Mammary epithelial cell (primary cell): ENCODE measurements at places on chromosomes 11 and 22. TPM values are rescaled to one million over a fixed set of nuclear protein-coding genes. Genes with fewer than 3 reads are reported as not detected.

GRCh38 chr11:30889143-30889794 is 303.1 kb upstream of the MPPED2 start:
- no peak for DNase-seq

- DNase-seq = peak; percentile 87
Observed at GRCh38 chr22:37849089-37849751, at the start of gene EIF3L. EIF3L (plus strand) TSS chr22:37849419; CDS start chr22:37849450, 31 bp downstream.

- DNase-seq = no peak
Observed at GRCh38 chr22:36546092-36546804, 17.3 kb upstream of the EIF3D start.

- no peak for DNase-seq
Observed at GRCh38 chr11:92268546-92268945, 43.9 kb downstream of the FAT3 start.

DNA sequence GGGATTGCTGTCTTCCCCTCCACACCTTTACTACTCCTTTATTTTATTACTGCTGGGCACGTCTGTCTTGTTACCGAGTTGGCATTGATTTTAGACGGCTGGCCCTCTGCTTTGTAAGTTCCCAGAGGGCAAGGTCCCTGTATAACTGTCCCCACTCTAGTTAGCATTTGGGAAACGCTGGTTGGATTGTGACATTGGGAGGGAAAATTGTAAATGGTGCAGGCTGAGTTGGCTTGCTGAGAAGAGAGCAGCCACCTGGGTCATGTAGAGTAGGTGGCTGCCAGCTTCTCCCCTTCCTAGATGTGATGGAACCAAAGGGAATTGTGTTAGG is 1.7 kb downstream of the TAB1 start:
- DNase-seq = no peak

- no peak for DNase-seq
Observed at GRCh38 chr11:107157809-107158187, 139.5 kb upstream of the GUCY1A2 start.

The GAL3ST1 gene
- total RNA-seq = not detected
